ENCODE measurements at places on chromosomes 13 and 19. TPM values are rescaled to one million over a fixed set of nuclear protein-coding genes. Genes with fewer than 3 reads are reported as not detected.

Gene C19orf85
- not detected for total RNA-seq

Gene CEACAM7
- total RNA-seq, result not detected

Gene CALR3
- total RNA-seq, result not detected

Gene WTIP
- 21.8 TPM for total RNA-seq

Gene SIGLEC10
- total RNA-seq, result 1.1 TPM

Gene NFIX
- total RNA-seq, result 159 TPM

Gene PNMA8A
- 7.6 TPM for total RNA-seq

Gene WASF3
- 9.9 TPM for total RNA-seq

Gene ZNF100
- total RNA-seq, result 7.0 TPM
